ENCODE measurements at places on chromosomes 13 and 19. TPM values are rescaled to one million over a fixed set of nuclear protein-coding genes. Genes with fewer than 3 reads are reported as not detected.
A peak's percentile ranks its signal among the peaks of the same experiment; 100 is the strongest.

The ADPRHL1 gene
- total RNA-seq = 8.4 TPM

GRCh38 chr19:55034751-55035150, 3.3 kb downstream of the GP6 start:
- DNase-seq = no peak

DNA sequence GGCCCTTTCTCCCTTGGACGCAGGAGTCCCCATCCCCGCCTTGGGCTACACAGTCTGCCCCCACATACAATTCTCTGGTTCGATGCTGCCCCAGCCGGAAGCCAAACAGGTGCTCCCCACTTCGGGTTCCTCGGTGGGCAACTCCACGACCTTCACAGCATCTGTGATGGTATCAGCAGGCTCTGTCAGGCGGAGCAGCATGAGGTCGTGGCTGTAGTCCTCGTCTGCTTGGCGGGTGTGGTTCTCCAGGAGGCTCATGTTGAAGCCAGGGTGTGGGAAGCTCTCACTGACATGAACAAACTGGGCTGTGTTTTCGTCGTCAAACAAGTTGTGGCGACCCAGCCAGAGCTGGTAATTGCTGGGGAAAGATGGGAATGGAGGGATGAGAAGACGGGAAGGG, 3.5 kb downstream of the KLK1 start:
- DNase-seq = no peak

DNA sequence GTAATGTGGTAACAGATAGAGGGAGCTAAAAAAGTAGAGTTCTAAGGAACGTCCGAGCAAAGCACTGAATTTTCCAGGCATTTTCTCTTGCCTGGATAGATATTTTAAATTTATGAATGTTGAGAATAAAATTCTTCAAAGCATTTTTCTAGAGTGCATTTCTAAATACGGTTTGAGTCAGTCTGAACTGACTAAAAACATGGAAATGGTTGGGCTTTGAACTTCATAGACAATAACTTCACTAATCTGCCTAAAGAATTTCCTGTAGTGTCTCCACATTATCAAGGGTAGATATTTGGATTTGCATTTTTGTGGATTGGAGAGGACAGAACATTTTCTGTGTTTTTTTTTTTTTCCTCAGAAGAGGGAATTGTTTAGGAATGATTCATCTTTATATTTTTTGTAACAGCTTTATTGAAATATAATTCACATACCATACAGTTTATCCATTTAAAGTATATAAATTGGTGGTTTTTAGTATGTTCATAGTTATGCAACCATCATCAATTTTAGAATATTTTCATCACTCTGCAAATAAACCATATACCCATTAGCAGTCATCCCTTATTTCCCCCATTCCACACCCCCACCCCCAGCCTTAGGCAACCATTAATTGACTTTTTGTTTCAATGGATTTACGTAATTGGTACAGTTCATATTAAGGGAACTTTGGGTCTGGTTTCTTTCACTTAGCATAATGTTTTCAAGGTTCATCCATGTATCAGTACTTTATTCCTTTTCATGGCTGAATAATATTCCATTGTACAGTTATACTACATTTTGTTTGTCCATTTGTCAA, 20.7 kb downstream of the GARRE1 start:
- peak; percentile 40 for DNase-seq

- peak; percentile 47 for DNase-seq
Observed at GRCh38 chr13:106523576-106523975, 11.9 kb downstream of the EFNB2 start.

The OR10H2 gene
- total RNA-seq = not detected

- DNase-seq = no peak
Observed at GRCh38 chr19:14440049-14440448, 6.9 kb downstream of the PKN1 start.

The ZNF540 gene
- total RNA-seq = 1.3 TPM

GRCh38 chr13:98976941-98977340, 923 bp downstream of the DOCK9 start:
- DNase-seq = no peak

DNA sequence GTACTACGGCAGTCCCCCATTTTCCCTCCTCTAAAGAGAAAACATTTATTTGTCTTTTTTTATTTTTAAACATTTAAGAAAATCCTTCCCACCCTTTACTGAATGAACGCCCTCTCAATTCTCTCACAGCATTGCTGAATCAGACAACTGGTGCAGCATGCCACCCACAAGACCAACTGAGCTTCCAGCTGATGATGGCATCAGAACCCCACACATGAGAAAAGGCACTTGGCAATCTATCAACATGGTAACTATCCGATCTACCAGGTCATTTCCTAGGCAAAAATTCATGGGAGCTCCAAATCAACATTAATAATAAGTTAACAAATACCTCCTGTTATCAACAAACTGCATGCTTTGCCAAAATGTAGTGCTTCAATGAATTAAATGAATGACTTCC, 43.1 kb downstream of the LHFPL6 start:
- DNase-seq = peak; percentile 60

GRCh38 chr19:33830264-33830663, 33.6 kb downstream of the KCTD15 start:
- no peak for DNase-seq

DNA sequence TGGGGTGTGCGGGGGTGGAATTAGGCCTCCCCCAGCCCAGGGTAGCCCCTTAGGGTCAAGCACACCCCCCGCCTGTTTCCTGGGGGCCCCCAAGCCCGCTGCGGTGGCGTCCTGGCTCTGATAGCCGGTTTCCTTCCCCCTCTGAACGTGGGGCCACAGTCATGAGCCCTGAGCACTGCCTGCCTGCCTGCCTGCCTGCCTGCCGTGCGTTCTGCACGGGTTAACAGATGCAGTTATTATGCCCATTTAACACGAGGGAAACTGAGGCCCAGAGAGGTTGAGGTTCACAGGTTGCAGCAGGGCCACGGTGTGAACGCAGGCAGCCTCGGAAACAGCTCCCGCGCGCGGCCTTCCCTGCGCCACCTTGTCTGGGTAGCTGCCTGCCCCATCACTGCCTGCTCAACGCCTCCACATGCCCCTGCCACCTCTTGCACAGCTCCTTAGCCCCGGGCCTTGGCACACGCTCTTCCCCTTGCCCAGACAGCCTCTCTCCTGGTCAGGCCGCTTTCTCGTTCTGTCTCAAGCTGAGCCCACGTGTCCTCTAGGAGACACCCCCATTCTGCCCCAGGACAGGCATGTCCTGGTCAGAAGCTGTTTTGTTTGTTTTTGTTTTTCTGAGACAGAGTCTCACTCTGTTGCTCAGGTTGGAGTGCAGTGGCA, 1.2 kb upstream of the GAMT start:
- DNase-seq = no peak

DNA sequence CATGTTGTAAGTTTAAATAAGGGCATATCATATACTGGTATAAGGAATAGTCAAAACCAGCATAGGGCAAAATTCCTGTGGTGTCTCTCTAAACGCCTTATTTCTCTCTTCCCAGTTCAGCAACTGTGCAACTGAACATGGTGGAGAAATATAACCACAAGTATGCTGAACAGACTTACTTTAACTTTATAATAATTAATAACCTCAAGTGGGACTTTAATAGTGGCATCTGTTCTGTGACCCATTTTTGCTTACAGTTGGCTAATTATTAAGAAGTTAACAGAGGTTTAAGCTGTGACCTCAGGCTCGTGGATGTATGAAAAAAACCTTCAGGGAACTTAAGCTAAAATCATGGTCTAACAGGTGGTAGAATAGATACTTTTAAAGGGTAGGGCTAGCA, 54.3 kb downstream of the MICU2 start:
- peak; percentile 72 for DNase-seq

The CACNA1A gene
- 0.19 TPM for total RNA-seq

The SETDB2 gene
- 13.0 TPM for total RNA-seq

- no peak for DNase-seq
Observed at GRCh38 chr13:61531383-61532065, 115.9 kb upstream of the PCDH20 start.

The GRK1 gene
- total RNA-seq = not detected

The SIAH3 gene
- total RNA-seq = not detected

DNA sequence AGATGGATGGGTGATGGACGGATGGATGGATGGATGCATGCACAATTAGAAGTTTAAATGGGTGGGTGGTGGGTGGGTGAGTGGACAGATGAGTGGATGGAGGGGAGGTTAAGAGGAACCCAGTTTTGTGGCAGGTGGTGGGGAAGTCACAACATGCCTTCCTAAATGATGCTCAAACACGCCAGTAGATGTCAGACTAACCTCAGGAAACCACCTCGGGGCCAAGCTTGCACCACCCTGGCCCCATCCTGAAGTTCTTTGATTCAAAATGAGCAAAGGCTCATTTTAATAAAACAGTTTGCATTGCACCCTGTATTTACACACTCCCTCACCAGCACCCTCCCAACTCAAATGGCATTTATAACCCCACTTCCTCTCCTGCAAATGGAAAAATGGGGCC, 91.4 kb upstream of the CACNA1A start:
- peak; percentile 73 for DNase-seq

GRCh38 chr19:47377801-47378200, 28.7 kb downstream of the DHX34 start:
- no peak for DNase-seq

The LILRB5 gene
- total RNA-seq = not detected

The SPHK2 gene
- total RNA-seq = 11.0 TPM

- DNase-seq = peak; percentile 57
Observed at GRCh38 chr13:93963266-93964145, 516.0 kb downstream of the DCT start.

- no peak for DNase-seq
Observed at GRCh38 chr19:50670102-50670380, 20.8 kb downstream of the C19orf81 start.

- no peak for DNase-seq
Observed at GRCh38 chr13:111143865-111144540, 28.9 kb downstream of the ARHGEF7 start.

GRCh38 chr13:93409816-93410215, 183.2 kb downstream of the GPC6 start:
- DNase-seq = no peak

The CHMP2A gene
- total RNA-seq = 132 TPM

Data from myocyte (in vitro differentiated cells).